ENCODE measurements at places on chromosomes 5 and 9. TPM values are rescaled to one million over a fixed set of nuclear protein-coding genes. Genes with fewer than 3 reads are reported as not detected.

CSF2 gene
- total RNA-seq = not detected

NREP gene
- 3.9 TPM for total RNA-seq

TSTD2 gene
- 24.4 TPM for total RNA-seq

IFNA2 gene
- total RNA-seq = not detected

NSD1 gene
- 52.2 TPM for total RNA-seq

BNIP1 gene
- total RNA-seq = 11.1 TPM

RFESD gene
- 1.6 TPM for total RNA-seq

SPDL1 gene
- 9.8 TPM for total RNA-seq

IFNK gene
- not detected for total RNA-seq

C7 gene
- total RNA-seq = 447 TPM

SLC6A18 gene
- not detected for total RNA-seq

TAS2R1 gene
- not detected for total RNA-seq

ACTBL2 gene
- 1.2 TPM for total RNA-seq

PPIC gene
- total RNA-seq = 30.3 TPM
